ENCODE measurements at places on chromosomes 1 and 21.

DNA sequence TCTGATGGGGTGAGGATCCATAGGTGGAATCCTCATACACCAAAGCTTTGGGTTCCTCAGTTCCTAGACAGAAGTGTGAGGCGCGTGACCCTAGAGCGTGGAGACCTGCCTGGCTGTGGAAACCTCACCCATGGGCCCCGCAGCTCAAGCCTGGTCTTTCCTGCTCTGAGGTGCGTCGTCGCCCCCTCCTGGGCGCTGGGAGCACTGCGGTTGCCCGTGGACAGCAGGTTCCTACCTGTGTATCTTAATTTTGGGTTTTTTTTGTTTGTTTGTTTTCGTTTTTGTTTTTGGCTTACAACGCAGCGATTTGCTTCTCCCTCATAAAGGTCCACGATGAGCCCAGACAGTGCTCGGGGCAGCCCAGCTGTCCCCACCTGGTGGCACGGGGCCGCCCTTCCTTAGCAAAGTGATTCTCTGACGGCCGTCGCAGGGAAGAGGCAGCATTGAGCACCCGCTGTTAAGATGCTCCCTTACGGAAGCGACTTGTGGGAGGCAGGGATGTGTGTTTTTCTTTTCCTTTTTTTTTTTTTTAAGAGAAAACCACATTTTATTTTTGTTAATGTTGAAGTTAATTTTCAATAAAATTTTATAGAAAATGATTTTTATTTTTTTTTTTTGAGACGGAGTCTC, 36.5 kb upstream of the TRAPPC10 start:
- peak; percentile 61 for DNase-seq

- DNase-seq, result no peak
Measured at GRCh38 chr1:239388578-239388977, 2.2 kb downstream of the CHRM3 start.

DNA sequence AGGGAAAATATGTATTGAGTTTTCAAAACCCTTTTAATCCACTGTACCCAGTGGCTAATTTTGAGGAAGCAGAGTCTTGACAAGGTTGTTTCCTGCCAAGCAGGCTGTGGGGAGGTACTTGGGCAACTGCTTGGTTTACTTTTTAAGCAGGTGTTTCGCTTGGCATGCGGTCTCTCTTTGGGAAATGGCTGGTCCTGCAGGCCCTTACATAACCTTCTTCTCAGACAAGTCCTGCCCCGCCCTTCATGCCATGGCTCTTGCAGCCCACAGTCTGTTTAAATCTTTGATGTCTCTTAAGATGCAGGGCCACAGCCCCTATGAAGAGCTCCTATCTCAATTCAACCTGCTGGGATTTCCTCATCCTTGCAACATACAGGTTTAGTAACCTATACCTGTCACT, 36.0 kb upstream of the ABCD3 start:
- no peak for DNase-seq

- no peak for DNase-seq
Measured at GRCh38 chr1:94098585-94099111, 22.3 kb downstream of the ABCA4 start.

GRCh38 chr1:12368646-12369045, 138.8 kb downstream of the VPS13D start:
- DNase-seq, result peak; percentile 56

DNA sequence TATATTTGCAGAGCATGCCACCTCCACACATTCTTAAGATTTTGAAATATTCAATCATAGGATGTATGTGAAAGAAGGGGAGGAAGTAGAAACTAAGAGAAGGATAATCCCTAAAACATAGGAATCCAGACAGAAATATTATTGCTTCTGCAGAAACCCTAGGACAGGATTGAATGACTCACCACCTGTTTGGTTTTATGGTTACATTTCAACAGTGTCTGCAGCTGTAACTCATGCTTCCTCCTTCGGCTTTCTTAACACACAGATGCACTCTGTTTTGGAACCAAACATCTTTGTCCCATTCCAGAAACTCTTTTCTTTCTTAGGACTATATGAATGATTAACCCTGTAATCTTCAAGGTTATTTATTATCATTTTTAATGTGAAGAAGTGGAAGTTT, 20.7 kb downstream of the RGS7 start:
- no peak for DNase-seq

DNA sequence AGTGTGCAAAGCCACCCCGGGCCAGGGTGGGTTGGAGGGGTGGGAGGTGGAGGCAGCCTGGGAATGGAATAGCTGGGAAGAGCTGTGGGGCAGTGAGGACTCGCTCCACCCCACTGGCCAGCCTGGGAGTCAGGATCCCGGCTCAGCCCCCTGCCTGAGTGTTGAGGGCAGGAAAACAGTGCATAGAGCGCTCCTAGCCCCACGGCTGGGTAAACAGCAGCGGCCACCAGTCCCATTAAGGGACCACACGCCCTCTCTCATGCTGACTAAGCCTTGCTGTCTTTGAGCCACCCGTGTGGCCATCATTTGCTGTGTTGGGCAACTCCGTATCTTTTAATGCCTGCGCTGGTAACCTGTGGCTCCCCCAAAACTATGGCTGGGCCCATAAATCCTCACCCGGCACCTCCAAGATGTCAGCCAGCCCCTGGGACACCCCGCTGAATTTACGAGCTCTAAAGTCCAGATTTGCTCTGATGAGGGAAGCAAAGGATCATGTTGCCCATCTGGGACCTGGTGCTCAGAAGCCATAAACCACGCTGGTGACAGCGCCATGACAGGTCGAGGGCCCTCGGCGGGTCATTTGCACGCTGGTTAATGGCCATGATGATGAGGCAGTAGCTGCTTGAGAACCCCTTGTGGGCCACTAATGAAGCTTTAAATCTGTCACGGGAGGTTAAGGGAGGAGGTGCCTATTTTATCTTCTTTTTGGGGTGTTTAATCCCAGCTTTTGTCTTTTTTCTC, 34.9 kb downstream of the SYF2 start:
- no peak for DNase-seq

DNA sequence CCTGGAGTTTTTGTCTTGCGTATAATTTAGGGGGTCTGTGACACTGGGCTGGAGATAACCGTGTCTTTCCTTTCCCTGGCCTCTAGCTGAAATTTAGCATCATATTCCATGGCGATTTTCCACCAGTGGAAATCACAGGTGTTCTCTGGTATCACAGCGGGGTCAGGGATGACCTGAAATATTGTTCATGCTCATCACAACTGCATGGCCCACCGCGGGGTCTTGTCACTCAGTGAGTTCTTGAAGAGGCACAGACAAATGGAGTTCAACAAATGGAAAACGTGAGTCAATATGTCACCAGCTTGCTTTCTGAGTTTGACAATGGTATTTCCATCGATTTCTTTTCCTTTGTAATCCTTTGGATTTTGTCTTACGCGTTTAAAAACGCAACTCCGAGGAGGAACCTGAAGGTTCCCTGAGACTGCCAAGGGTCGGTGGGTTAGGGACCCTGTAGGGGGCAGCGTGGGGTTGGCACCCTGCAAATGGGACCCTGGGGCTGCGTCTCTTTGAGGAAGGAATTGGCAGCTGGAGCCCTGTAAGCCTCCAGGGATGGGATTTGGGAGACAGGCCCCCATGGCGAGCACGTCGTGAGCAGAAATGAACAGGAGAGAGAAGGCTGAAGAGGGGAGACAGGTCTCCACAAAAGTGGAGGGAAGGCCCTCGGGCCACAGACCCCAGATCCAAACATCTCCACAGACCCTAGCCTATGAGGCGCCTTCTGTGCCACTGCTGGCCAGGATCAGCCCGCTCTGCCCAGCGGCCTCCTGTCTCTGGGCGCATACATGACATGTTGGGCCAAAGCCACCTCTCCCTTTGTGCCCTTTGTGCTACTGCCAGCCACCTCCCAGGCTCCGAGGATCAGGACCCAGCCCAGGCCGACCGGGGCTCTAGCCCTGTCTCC, 32.1 kb upstream of the RUNX3 start:
- DNase-seq, result no peak

GRCh38 chr21:23743821-23744220, 1863.5 kb downstream of the MRPL39 start:
- DNase-seq, result no peak

GRCh38 chr1:11456965-11457364, 22.0 kb upstream of the DISP3 start:
- no peak for DNase-seq

DNA sequence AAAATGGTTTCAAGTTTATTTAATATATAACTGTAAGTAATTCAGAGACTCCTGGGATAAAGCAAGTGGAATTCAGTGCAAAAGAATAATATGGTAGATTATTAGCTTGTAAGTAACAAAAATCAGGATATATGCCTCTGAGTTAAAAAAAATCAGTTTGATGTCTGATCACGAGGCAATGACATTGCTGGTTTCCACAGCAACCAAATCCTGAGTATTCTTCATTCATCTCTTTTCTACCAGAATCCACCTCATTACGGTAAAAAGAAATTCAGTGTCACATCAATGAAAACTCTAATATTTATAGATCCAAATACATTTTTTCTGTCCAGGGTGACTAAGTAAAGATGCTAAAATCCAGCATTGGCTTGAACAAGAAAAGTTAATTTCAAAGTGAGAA, 642.3 kb upstream of the TMPRSS15 start:
- no peak for DNase-seq

DNA sequence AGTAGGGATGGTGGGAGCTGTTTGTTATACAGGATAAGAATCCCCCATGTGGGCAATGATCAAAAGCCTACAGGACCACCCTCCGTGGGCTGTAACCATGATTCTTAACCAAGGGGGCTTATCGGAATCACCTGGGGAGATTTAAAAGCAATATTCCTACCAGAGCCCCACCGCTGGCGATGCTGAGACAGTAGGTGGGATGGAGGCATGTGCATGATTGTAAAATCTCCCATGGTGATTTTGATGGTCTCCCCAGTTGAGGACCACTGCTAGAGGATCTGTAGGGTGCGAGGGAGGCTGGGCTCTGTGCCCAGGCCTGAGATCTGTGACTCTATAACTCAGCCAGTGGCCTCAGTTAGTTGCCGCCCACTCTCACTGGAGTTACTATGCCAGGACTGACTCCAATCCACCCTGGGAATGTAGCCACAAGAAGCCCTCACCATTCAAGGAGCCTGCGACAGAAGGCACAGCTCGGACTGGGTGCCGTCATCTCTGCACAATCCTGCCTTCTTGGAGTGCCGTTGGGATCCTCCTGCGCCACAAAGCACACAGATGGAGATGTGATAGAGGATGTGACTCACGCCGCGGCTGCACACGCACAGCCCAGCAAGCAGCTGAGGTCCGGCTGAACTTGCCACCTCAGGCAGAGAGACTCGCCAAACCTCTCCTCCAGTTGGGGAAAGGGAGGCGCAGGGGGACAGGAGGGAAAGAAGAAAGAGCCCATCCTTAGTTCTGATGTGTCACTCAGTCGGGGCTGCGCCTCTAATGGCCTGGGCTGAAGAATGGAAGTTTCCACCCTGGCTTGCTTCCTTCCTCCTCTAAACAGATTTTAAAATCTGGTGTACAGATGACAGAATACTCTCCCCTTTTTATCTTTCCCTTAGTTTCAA, 26.5 kb downstream of the AKNAD1 start:
- no peak for DNase-seq

GRCh38 chr1:222861062-222861461, 46.2 kb downstream of the DISP1 start:
- DNase-seq, result no peak

GRCh38 chr1:222392556-222392955, 155.3 kb downstream of the HHIPL2 start:
- DNase-seq, result no peak

- DNase-seq, result no peak
Measured at GRCh38 chr1:73499671-73500070, 698.3 kb downstream of the LRRIQ3 start.

DNA sequence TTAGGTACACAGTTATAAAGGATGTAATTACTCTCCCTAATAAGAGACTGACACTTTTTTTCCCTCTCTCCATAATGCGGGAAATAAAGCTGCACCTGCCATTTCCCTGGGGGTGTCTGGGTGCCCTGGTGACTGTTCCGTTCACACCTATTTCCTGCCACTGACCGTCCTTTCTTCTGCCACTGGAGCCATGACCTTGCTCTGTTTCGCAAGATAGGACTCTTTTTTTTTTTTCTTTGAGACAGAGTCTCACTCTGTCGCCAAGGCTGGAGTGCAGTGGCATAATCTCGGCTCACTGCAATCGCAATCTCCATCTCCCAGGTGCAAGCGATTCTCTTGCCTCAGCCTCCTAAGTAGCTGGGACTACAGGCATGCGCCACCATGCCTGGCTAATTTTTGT, 66.1 kb upstream of the SERBP1 start:
- no peak for DNase-seq

DNA sequence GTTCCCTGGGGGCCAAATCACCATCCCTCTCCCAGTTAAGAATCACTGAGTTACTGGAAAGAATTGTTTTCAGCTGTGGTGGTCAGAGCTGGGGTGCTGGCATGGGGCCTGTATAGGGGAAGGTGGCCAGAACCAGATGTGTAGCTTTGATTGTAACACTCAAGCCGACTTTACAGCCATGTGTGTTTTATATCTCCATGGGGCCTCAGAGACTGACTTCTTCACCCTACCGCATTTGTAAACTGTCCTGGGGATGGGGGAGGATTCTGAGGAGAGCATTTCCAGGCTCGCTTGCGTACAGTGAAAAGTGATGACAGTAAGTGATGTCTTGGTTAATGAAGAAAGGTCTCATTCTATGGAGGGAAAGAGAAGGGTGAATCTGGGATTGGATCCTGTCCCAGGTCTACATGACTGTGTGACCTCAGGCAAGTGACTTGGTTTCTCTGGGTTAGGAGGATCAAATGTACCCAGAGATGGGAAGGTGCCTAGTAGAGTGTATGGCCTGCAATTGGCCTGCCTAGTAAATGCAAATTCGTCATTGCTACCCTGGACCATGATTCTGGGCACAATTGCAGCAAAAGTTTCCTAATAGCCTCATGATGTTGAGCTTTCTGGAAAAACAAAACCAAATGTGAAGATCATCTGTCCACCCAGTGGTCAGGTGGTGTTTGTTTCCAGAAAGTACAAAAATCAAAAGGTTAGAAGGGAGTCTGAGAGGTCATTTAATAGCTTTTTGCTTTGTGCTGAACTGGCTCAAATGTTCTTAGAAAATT, 49.7 kb upstream of the RCC2 start:
- DNase-seq, result no peak

GRCh38 chr1:184385865-184386311, 941 bp upstream of the C1orf21 start:
- no peak for DNase-seq

GRCh38 chr1:200038325-200038980, 10.9 kb downstream of the NR5A2 start:
- no peak for DNase-seq

DNA sequence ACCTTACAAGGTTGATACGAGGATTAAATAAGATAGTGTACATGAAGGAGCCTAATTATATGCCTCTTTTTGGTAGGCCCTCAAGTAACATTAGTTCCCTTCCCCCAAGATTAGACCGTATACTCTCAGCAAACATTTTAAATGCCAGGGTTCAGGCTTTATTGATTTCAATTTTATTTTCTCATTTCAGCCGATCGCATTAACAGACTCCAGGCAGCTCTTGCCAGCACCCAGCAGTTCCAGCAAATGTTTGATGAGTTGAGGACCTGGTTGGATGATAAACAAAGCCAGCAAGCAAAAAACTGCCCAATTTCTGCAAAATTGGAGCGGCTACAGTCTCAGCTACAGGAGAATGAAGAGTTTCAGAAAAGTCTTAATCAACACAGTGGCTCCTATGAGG, 104.4 kb upstream of the BMP8A start:
- DNase-seq, result no peak

GRCh38 chr1:192350356-192350755, 33.6 kb downstream of the RGS21 start:
- no peak for DNase-seq

GRCh38 chr1:76494807-76495206, 372.5 kb upstream of the ST6GALNAC5 start:
- no peak for DNase-seq

Data from NCI-H2081 (cell line).